Upper lobe of left lung (tissue), 6 donors: ENCODE measurements at places on chromosomes 4 and X. TPM values are rescaled to one million over a fixed set of nuclear protein-coding genes. Genes with fewer than 3 reads are reported as not detected.

SLC4A4 gene
- total RNA-seq = 24.9 TPM

ANK2 gene
- total RNA-seq = 13.1 TPM

ODAM gene
- not detected for total RNA-seq

SMARCA1 gene
- 20.6 TPM for total RNA-seq

SLC16A2 gene
- total RNA-seq = 5.1 TPM

TRIM75 gene
- total RNA-seq = not detected

MCUB gene
- total RNA-seq = 19.9 TPM

ATP1B4 gene
- total RNA-seq = not detected

DDX53 gene
- not detected for total RNA-seq

CXCL10 gene
- total RNA-seq = 0.46 TPM

DNA sequence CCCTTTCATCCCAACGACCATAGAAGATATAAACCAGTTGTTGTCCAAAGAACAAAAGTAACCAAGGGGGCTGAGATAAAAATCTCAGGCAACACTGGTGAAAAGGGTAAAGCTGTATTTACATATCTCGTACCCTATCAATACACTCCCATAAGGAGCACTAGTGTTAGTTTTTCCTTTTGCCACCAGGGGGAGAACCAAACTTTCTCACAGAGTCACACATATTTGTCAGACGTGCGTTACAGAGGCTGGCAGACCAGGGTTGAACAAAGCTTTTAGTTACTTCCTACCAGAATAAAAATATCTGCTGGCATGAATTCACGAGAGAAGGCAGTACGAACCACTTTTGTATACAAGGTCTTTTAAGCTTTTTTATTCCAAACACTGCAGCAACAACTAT is 88.3 kb downstream of the AMELX start:
- no peak for DNase-seq
- no peaks in the 10 kb centered on the region for H3K36me3 ChIP-seq
- no peaks in the 10 kb centered on the region for H3K27me3 ChIP-seq
- H3K4me3 ChIP-seq = no peak overlapping the region
- H3K27ac ChIP-seq = no peak overlapping the region

DNA sequence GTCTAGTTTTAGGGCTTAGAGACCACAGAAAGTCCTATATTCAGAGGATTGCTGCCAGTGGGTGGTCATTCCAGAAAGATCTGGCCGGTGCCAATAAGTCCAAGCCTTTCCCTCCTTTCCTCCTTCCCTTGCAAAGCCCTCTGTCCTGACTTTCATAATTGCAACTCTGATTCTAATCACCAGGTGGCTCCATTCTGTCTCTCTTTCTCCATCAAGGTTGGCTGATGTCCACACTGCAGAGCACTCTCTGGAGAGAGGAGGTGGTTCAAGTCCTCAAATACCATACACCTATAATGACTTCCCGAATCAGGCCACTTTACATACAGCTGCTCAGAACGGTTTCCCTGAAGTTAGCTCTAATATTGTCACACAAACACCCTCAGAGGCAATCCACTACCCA is 22.4 kb upstream of the ARMCX4 start:
- no peaks in the 10 kb centered on the region for H3K36me3 ChIP-seq
- H3K4me1 ChIP-seq = no peaks in the 10 kb centered on the region
- H3K4me3 ChIP-seq = no peak overlapping the region
- no peaks in the 10 kb centered on the region for H3K27me3 ChIP-seq
- no peak overlapping the region for H3K27ac ChIP-seq
- no peak for DNase-seq

- no peaks in the 10 kb centered on the region for H3K4me1 ChIP-seq
- no peak for DNase-seq
- no peak overlapping the region for H3K4me3 ChIP-seq
- no peak overlapping the region for H3K27ac ChIP-seq
- no peaks in the 10 kb centered on the region for H3K36me3 ChIP-seq
- H3K27me3 ChIP-seq = no peaks in the 10 kb centered on the region
Measured at GRCh38 chr4:162841753-162842152, 324.9 kb downstream of the NAF1 start.

GRCh38 chrX:150548684-150549083 is 19.7 kb upstream of the MTM1 start:
- no peak for DNase-seq
- no peak overlapping the region for H3K27ac ChIP-seq
- no peaks in the 10 kb centered on the region for H3K27me3 ChIP-seq
- H3K4me3 ChIP-seq = no peak overlapping the region

DNA sequence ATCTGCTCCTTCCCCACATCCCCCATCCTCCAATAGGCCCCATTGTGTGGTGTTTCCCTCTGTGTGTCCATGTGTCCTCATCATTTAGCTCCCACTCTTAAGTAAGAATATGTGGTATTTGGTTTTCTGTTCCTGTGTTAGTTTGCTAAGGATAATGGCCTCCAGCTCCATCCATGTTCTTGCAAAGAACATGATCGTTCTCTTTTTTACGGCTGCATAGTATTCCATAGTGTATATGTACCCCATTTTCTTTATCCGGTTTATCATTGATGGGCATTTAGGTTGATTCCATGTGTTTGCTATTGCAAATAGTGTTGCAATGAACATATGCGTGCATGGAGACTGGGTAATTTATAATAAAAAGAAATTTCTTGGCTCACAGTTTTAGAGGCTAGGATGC is 31.5 kb downstream of the GRK4 start:
- H3K27ac ChIP-seq = no peak overlapping the region
- H3K36me3 ChIP-seq = no peaks in the 10 kb centered on the region
- DNase-seq = no peak
- H3K4me3 ChIP-seq = no peak overlapping the region
- no peaks in the 10 kb centered on the region for H3K4me1 ChIP-seq
- H3K27me3 ChIP-seq = no peaks in the 10 kb centered on the region

- no peak overlapping the region for H3K27ac ChIP-seq
- H3K36me3 ChIP-seq = no peaks in the 10 kb centered on the region
- no peaks in the 10 kb centered on the region for H3K4me1 ChIP-seq
- no peaks in the 10 kb centered on the region for H3K27me3 ChIP-seq
- no peak for DNase-seq
Measured at GRCh38 chrX:113726009-113726408, 857.9 kb upstream of the HTR2C start.

GRCh38 chr4:36278789-36279188 is 2.6 kb upstream of the DTHD1 start:
- H3K27me3 ChIP-seq = no peaks in the 10 kb centered on the region
- no peak for DNase-seq
- peaks cover 7% of the 10 kb centered on the region for H3K4me1 ChIP-seq
- no peak overlapping the region for H3K4me3 ChIP-seq
- H3K36me3 ChIP-seq = no peaks in the 10 kb centered on the region
- H3K27ac ChIP-seq = no peak overlapping the region

DNA sequence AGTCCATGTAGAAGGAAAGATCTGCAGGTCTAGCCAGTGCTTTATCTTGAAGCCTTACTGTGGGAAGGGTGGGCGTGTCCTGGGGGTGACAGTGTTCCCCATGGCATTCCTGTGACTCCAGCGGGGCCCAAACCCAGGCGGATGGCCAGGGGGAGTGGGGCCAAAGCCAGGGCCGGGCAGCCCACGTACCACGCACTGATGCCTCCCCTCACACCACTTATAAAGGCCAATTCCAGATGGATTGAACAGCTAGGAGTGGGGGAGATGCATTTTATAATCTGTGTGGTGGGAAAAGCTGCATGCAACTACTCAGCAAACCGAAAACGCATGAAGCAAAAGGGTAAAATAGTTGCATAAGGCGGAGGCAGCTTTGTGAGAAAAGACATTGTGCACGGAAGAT is 36.4 kb downstream of the NELFA start:
- DNase-seq = no peak
- H3K27ac ChIP-seq = no peak overlapping the region
- H3K4me3 ChIP-seq = no peak overlapping the region
- peaks cover 45% of the 10 kb centered on the region for H3K36me3 ChIP-seq
- H3K4me1 ChIP-seq = peaks cover 4% of the 10 kb centered on the region

DNA sequence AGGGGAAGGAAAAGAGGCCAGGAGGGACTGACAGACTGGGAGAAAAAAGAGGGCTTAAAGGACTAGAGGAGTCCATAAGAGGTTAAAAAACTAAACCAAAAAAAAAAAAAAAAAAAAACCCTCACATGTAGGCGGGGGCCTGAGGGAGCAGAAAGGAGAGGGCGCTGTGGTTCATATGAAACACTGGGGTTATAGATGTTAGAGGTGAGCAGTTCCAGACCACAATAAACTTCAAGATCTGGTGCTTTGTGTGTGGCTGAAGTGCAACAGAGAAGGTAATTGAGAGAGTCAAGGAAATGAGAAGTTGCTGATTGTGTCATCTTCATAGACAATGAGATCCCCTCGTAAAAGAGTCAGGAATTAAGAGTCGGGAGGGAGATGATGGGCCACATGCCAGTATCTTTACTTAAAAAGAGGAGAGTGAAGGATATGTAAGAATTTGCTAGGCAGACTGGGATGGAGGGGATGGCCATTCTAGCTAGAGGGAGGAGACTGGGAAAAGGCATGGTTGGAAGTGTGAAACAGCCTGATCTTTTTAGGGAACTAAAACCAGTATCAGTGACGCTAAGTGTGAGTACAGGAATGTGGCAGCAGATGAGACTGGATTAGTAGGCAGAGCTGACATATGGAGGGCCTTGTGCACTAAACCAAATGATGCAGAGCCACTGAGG is 18.4 kb upstream of the OGT start:
- DNase-seq = no peak
- no peak overlapping the region for H3K4me3 ChIP-seq
- H3K27me3 ChIP-seq = no peaks in the 10 kb centered on the region
- no peaks in the 10 kb centered on the region for H3K36me3 ChIP-seq

- H3K27me3 ChIP-seq = no peaks in the 10 kb centered on the region
- no peak for DNase-seq
- peaks cover 39% of the 10 kb centered on the region for H3K4me1 ChIP-seq
- H3K36me3 ChIP-seq = no peaks in the 10 kb centered on the region
- no peak overlapping the region for H3K4me3 ChIP-seq
Measured at GRCh38 chr4:7045961-7046921, 3.1 kb downstream of the TADA2B start.

DNA sequence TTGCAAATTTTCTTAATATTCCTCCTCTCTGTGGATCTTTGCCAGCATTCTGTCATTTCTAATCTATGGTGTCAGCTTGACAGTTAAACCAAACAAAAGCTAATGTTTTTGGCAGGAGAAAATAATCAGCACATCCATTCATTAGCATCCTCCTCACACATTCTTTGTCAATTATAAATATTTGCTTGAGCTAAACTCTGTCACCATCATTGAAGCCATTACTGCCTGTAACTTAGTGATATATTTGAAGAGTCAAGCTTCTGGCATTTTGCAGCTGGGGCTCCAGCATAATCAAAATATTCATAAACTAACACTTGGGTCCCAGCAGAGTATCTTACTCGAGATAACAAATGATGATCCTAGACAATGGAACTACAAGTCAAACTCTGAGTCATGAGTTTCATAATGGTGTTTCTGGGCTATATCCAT is 126.1 kb downstream of the EIF4E start:
- H3K27ac ChIP-seq = no peak overlapping the region
- H3K36me3 ChIP-seq = no peaks in the 10 kb centered on the region
- no peak for DNase-seq
- H3K27me3 ChIP-seq = no peaks in the 10 kb centered on the region
- no peaks in the 10 kb centered on the region for H3K4me1 ChIP-seq

- no peak for DNase-seq
- no peaks in the 10 kb centered on the region for H3K27me3 ChIP-seq
- no peaks in the 10 kb centered on the region for H3K36me3 ChIP-seq
- H3K27ac ChIP-seq = no peak overlapping the region
Measured at GRCh38 chr4:130563889-130564418, 1468.0 kb downstream of the C4orf33 start.

GRCh38 chrX:6053141-6053540 is 175.5 kb downstream of the NLGN4X start:
- H3K36me3 ChIP-seq = no peaks in the 10 kb centered on the region
- no peak overlapping the region for H3K27ac ChIP-seq
- DNase-seq = no peak
- H3K4me3 ChIP-seq = no peak overlapping the region

- H3K27me3 ChIP-seq = no peaks in the 10 kb centered on the region
- peaks cover 18% of the 10 kb centered on the region for H3K4me1 ChIP-seq
- H3K27ac ChIP-seq = peak overlapping the region; percentile 72
- no peaks in the 10 kb centered on the region for H3K36me3 ChIP-seq
- H3K4me3 ChIP-seq = peak overlapping the region; percentile 65
Measured at GRCh38 chr4:176001151-176002006, 64.3 kb upstream of the WDR17 start.

GRCh38 chrX:46912603-46913491 is 626 bp downstream of the JADE3 start:
- H3K27me3 ChIP-seq = no peaks in the 10 kb centered on the region
- peak overlapping the region; percentile 79 for H3K4me3 ChIP-seq
- no peaks in the 10 kb centered on the region for H3K36me3 ChIP-seq
- DNase-seq = peak; percentile 25
- H3K27ac ChIP-seq = peak overlapping the region; percentile 72

DNA sequence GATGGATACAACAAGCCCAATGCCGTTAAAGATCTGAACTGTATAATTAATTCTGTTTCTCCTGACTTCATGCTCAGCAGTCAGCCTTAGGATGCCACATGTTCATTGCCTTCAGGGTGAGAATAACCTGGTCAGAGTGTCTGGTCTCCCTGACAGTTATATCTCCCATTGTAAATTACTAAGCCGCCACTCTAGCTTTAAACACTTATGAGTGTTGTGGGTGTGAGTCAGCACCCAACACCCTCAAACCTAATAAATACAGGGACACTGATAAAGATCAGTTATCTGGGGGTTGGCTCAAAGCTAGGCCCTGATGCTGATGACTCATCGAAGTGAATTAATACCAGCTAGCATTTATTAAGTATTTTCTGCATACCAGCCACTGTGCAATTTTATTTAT is 64.9 kb upstream of the DYNLT3 start:
- no peaks in the 10 kb centered on the region for H3K4me1 ChIP-seq
- no peak for DNase-seq
- H3K4me3 ChIP-seq = no peak overlapping the region
- no peak overlapping the region for H3K27ac ChIP-seq
- H3K27me3 ChIP-seq = no peaks in the 10 kb centered on the region

GRCh38 chrX:13843150-13843721 is 26.3 kb upstream of the GPM6B start:
- H3K4me1 ChIP-seq = no peaks in the 10 kb centered on the region
- no peak overlapping the region for H3K4me3 ChIP-seq
